ENCODE measurements at places on chromosomes 16 and 17.

- DNase-seq, result no peak
Measured at GRCh38 chr17:49565948-49566491, 9.7 kb upstream of the NXPH3 start.

DNA sequence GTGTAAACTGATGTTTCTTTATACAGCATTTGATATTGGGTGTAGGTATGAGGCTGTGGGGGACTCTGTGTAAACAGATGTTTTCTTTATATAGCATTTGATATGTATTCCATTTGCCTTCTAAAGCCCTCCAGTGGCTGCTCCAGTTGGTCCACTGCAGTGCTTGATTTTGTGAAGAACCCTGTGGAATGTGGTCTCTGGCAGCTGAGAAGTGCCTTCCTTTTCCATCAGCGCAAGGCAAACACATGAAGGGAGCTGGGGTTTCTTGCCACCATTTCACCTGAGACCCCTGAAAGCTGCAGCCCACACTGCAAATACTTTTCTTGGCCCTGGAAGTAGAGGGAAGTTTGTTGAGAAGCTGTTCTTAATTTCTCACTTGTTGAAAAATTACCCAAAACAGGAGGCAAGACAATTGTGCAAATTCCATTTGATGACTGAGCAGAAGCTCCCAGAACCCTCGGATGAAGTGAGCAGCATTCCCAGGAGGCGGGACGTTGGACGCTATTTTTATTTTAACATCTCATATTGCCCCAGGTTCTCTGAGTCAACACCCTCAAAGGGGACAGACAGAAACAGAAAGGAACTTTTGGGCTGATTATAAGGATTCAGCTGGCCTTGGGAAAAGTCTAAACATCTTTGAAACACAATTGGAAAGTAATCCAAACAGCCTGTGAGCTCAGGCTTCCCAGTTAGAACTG, 158.5 kb upstream of the RPH3AL start:
- DNase-seq, result no peak

GRCh38 chr17:44687756-44688155, 1.8 kb downstream of the CCDC43 start:
- no peak for DNase-seq

DNA sequence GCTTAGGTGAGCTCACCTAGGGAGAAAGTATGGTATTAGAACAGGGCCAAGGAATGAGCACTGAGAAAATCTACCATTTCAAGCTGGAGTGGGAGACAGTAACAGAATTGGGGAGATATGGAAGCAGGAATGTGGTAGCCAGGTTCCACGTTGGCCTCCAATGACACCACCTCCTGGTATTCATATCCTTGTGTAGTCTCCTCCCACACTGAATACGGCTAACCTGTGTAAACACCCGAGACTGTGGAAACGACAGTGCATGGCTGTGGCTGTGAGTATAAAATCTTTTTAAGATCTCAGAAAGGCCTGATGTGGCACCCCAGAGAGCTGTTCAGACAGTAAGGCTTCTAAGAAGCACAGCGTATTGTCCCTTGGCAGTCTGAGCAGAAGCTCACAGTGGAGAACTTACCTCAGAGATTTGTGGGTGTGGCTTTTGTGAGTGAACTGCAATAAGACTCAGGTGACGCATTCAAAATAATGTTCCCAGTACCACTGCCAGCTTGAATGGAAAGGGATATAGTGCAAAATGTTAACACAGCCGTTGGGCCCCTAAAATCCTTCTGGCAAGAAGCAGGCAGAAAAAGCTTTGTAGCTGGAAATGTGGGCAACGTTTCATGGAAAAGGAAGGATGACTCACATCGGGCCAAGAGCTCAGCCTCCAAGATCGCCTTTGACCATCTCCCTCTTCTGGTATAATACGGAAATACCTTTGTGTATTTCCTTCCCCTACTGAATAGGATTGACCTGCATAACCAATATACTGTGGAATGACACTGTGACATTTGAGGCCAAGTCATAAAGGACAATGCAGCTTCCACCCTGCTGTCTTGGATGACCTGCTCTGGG, 14.4 kb downstream of the SDR42E1 start:
- no peak for DNase-seq

- DNase-seq, result no peak
Measured at GRCh38 chr17:64503341-64503740, 2.7 kb downstream of the DDX5 start.

DNA sequence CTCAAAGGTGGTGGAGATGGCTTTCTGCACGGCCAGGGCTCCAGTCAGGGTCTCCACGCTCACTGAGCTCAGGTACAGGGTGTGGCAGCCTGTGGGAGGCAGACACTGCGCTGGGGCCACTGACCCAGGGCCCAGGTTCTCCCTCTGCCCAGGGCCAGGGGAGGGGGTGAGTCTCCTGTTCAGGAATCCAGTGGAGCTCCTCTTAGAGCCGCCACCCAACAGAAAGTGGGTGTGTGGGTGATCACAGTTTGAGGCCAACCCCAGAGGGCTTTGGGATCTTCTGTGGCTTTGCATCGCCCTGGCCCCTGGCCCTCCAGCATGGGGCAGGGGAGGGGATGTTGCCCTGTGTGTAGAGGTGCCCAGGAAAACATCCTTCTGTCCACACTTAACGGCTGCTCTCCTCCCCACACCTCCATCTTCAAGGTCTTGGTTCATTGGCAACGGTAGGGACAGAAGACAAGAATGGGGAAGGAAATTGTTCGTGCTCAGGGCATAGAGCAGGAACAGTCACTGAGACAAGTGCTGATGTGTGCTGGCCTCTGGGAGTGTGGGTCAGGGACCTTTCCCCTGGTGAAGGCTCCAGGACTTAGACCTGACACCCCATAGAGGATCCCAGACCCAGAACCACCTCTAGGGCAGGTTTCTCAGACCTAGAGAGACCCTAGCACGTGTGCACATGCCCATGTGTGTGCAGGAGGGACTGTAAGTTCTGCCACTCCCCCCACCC, 21.5 kb downstream of the TNS4 start:
- DNase-seq, result no peak

- no peak for DNase-seq
Measured at GRCh38 chr16:30142672-30143346, 19.8 kb upstream of the MAPK3 start.
